Stimulated activated CD4-positive, alpha-beta T cell treated with anti-CD3 and anti-CD28 coated beads, Interleukin-15, amount 100 ng/mL, for 48 hours (primary cell): ENCODE measurements at places on chromosomes 6 and 20.
A peak's percentile ranks its signal among the peaks of the same experiment; 100 is the strongest.

GRCh38 chr20:22789676-22790075, 205.3 kb upstream of the FOXA2 start:
- no peak for DNase-seq

DNA sequence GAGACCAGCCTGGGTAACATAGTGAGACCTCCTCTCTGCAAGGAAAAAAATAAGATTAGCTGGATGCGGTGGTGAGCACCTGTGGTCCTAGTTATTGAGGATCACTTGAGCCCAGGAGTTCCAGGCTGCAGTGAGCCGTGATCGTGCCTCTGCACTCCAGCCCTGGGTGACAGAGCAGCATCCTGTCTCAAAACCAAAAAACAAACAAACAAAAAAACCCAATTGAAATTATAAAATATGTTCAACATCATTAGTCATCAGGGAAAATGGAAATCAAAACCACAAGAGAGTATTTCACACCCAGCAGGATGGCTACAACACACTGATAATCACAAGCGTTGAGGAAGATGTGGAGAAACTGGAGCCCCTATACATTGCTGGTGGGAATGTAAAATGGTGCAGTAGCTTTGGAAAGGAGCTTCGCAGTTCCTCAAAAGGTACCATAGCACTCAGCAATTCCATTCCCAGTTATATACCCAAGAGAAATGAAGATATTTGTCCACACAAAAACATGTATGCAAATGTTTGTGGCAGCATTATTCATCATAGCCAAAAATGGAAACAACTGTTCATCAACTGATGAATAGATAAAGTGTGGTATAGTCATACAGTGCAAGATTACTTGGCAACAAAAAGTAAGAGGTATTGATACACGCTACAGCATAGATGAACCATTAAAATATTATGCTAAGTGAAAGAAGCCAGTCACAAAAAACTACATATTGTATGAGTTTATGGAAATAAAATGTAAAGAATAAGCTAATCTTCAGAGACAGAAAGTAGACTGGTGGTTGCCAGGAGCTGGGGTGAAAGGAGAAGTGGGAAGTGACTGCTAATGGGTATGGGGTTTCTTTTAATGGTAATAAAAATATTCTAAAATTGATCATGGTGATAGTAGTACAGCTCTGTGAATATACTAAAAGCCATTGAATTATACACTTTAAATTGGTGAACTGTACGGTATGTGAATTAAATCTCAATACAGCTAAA, 38.7 kb upstream of the RIPOR2 start:
- DNase-seq = peak; percentile 44

- DNase-seq = peak; percentile 5
Measured at GRCh38 chr6:105136431-105137350, 43.1 kb downstream of the POPDC3 start.

- no peak for DNase-seq
Measured at GRCh38 chr20:18956890-18957289, 143.3 kb downstream of the SCP2D1 start.

DNA sequence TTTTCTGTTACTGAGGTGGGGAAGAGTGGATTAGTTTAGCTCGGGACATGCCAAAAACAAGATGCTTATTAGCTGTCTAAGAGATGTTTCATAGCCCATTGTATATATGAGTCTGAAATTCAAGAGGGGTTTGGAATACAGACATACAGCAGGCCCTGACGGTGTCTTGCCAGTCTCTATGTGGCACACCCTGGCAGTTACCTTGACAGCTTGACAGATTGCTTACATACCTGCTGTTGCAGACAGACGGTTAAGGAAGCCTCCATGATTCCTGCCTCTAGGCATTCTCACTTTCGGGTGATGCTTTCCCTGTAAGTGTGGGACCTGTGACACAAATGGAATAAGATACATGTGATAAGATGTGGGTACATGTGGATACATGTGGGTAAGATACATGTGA, 95.0 kb downstream of the QRSL1 start:
- DNase-seq = no peak

DNA sequence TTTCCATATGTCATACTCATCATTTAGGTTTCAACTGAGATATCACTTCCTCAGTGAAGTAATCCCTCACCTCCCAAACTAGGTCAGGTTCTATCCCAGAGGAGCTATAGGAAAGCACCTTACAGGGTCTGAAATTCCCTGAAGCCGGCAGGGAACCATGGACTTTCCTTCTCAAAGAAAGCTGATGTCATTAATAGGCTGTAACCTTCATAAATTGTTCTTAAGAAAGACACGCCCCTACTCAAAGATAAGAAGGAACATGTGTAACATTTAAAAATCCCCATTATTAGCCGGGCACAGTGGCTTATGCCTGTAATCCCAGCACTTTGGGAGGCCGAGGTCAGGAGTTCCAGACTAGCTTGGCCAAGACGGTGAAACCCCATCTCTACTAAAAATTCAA, 50.0 kb upstream of the RNGTT start:
- DNase-seq = no peak

GRCh38 chr6:6788394-6789032, 200.0 kb downstream of the LY86 start:
- no peak for DNase-seq

- no peak for DNase-seq
Measured at GRCh38 chr6:90938122-90938521, 351.2 kb upstream of the MAP3K7 start.

- no peak for DNase-seq
Measured at GRCh38 chr6:107800564-107801164, 23.4 kb downstream of the SCML4 start.

DNA sequence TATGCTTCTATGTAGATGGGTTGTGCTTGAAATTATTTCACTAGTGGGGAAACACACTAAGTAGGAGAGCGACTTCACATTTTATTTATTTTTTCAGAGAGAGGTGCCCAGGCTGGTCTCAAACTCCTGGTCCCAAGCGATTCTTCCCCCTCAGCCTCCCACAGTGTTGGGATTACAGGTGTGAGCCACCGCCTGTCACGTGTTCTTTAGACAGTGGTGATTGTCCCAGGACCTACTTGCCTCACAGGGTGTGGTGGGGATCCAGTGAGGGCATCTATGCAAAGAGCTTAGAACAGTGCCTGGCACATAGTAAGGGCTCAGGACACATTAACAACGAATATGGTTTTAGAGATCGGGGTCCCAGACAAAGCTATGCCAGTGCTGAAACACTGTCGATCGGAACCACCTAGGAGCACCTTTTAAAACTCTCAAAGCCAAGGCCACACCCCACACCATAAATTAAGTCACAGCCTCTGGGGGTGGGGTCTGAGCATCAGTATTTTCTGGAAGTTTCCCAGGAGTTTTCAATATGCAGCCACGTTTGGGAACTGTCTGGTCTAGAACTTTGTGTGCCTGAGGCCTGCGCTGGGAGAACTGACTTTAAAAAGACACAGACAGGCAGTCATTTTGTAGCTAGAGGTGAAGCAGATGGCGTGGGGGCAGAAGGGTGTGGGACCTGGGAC, 4.8 kb upstream of the BCAS4 start:
- no peak for DNase-seq

DNA sequence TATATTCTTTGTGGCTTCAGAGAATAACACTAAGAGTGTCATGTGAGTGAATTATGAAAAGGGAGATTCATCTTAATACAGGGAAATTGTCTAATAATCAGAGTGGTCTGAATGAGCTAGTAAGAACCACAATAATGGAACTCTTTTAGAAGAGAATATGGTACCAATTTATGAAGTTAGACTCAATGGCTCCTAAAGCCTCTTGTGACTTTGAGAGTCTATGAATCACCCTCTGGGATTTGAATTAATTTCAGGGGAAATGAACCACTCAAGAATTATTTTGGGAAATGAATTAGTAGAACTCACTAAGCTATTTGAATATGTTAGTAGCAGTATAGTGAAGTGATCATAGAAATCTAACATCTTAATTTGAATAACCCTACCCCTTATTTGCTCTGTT, 14.3 kb downstream of the PCMT1 start:
- no peak for DNase-seq
